ENCODE measurements at places on chromosomes 12 and 14.

DNA sequence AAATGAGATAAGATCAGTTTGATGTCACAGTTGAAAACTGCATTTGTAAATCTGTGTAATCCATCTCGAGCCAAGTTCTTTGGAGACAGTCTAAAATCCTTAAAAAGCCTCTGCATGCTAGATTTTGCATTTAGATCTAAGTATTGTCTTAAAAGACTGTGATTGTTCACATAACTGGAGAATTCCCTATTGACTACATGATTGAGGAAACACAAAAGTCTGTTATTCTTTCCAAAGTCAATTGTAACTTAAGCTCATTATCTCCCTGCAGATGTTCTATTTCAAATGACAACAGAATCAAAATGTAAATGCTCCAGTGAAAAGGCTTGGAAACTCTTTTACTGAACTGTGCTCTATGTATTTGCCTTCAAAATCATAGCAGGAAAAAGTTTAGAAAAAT is 77.8 kb downstream of the MYF5 start:
- H3K27me3 ChIP-seq: no peaks in the 10 kb centered on the region
- H3K27ac ChIP-seq: no peak overlapping the region
- DNase-seq: no peak
- H3K36me3 ChIP-seq: no peaks in the 10 kb centered on the region
- H3K4me1 ChIP-seq: peaks cover 6% of the 10 kb centered on the region
- H3K4me3 ChIP-seq: no peak overlapping the region

- H3K36me3 ChIP-seq: no peaks in the 10 kb centered on the region
- no peaks in the 10 kb centered on the region for H3K27me3 ChIP-seq
- no peak overlapping the region for H3K27ac ChIP-seq
- H3K4me1 ChIP-seq: peaks cover under 1% of the 10 kb centered on the region
These were observed 34.4 kb upstream of the EGLN3 start for GRCh38 chr14:33985242-33985641.

DNA sequence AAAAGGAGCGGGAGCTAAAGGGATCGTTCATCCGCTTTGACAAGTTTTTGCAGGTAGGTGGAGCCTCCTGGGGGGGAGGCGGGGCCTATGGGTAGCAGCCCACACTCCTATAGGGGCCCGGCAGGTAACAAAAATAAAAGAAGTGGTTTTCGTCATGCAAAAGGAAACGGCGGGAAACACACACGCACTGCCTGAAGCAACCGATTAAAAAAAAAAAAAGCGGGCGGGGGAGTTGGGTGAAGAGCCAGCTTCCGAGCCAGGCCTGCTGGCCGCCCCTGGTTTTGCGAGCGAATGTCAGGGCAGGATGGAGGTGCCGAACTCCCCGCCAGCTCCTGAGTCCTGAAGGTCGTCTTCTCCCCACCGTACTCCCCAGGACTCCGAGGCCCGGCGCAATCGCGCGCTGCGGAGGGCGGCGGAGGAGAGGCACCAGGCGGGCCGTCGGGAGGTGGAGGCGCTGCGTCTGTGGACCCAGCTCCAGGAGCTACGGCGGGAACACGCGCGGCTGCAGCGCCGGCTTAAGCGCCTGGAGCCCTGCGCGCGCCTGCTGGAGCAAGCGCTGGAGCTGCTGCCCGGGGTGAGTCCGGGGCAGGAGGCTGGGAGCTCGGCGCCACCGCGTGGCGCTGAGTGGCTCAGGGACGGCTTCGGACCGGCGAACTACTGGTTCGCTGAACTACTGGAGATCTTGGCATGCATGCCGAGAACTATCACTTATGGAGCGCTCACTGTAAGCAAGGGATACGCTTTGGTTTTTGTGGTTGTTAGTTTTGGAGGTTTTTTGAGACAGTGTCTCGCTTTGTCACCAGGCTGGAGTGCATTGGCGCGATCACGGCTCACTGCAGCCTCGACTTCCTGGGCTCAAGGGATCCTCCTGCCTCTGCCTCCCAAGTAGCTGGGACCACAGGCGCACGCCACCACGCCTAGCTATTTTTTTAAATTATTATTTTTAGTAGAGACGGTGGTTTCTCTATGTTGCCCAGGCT is 3.6 kb downstream of the CFAP73 start:
- peaks cover 56% of the 10 kb centered on the region for H3K27me3 ChIP-seq
- peak overlapping the region; percentile 51 for H3K4me3 ChIP-seq
- DNase-seq: peak; percentile 35

DNA sequence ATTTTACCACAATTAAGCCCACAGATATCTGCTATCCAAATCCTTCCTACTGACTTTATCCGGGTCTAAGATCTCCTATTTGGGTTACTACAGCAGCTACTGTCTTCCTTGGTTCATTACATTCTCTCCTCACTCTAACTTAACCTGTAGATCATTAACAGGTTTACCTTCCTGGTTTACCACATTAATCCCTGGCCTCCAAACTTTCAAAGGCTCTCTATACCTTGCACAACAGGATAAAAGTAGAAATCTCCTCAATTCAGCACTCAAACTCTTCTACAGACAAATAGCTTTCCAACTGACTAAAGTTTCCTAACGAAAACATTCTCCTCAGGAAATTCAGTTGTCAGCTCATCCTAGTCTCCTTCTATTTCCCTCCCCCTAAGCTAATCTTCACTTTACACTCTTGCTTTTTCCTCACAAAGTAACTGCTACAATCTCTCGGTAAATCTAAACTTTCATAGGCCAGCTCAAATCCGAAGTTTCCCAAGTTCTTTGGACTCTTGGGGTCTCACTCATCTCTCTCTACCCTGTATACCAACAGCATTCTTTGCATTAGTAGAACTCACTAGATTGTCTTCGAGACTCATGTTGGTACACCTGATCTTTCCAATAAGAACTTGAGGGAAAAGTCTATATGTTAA is 2.7 kb downstream of the BTBD7 start:
- H3K4me3 ChIP-seq: peak overlapping the region; percentile 19
- H3K27me3 ChIP-seq: no peaks in the 10 kb centered on the region
- no peaks in the 10 kb centered on the region for H3K36me3 ChIP-seq
- H3K4me1 ChIP-seq: peaks cover 35% of the 10 kb centered on the region

DNA sequence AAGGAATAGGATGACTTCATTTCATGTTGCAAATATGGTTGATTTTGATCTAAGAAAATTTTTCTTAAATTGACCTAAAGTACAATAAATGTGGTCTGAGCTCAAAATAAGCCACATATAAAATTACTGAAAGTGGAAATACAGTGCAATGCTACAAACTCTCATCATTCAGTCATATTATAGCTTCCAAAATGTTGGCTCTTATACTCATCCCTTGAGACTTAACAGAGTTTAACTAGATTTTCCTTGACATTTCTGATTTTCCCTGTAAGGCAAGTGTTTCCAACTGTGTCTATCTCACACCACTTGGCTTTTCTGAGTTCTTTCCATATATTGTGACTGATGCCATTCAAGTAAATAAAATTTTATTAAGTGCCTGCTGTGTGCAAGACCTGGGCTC is 123.7 kb upstream of the NTF3 start:
- no peaks in the 10 kb centered on the region for H3K36me3 ChIP-seq
- peaks cover 17% of the 10 kb centered on the region for H3K4me1 ChIP-seq
- no peak overlapping the region for H3K4me3 ChIP-seq
- DNase-seq: no peak
- peaks cover 8% of the 10 kb centered on the region for H3K27me3 ChIP-seq
- H3K27ac ChIP-seq: no peak overlapping the region

DNA sequence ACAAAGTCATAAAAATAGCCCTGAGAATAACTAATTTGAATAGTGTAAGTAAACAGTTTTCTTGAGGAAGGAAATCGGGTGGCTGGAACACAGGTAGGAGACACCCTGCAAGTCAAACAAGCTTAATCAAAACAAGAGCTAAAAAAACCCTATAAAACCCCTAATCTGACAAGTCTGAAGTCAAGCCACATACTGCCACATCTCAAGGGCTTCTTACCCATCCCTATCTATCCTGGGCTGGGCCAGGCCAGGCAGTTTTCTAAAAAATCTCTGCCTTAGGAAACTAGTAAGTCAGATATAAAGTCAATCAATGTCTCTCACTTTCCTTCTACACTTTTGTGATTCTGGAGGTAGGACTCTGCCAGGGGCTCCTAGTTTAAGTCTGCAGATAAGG is 15.3 kb downstream of the UBE2N start:
- H3K4me3 ChIP-seq: no peak overlapping the region
- no peaks in the 10 kb centered on the region for H3K36me3 ChIP-seq
- H3K4me1 ChIP-seq: peaks cover 53% of the 10 kb centered on the region
- no peak for DNase-seq
- H3K27me3 ChIP-seq: no peaks in the 10 kb centered on the region
- H3K27ac ChIP-seq: peak overlapping the region; percentile 60

DNA sequence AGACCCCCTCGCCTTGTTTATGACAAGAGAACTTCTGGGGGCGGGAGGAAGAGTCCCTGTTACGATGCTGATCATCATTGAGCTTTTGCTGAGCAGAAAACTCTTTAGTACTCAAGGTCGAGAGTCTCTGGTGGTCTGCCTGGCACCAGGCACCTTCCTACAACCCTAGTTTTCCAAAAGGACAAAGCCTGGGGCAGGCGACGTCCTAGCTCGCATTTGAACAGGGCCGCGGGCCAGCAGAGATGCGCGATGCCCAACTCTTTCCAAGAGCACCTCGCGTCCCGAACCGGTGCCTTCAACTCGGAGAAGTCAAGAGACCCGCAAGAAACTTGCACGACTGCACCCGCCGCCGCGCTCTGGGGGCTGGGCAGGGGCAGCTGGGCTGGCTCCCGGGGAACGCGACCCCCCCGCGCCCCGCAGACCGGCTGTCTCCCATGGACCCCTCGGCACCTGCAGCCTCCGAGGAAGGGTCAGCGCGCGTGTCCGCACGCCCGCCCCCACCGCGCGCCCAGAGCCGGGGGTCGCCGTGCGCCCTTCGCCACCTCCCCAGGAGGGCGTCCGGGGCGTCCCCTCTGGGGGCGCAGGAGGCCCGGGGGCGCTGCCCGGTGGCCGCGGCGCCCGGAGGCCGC is 377 bp upstream of the BCL7A start:
- no peaks in the 10 kb centered on the region for H3K27me3 ChIP-seq
- peak; percentile 32 for DNase-seq
- H3K36me3 ChIP-seq: no peaks in the 10 kb centered on the region
- peaks cover 11% of the 10 kb centered on the region for H3K4me1 ChIP-seq
- peak overlapping the region; percentile 94 for H3K27ac ChIP-seq
